ENCODE measurements at places on chromosomes 16 and 17. TPM values are rescaled to one million over a fixed set of nuclear protein-coding genes. Genes with fewer than 3 reads are reported as not detected.

KCNJ12 gene
- not detected for total RNA-seq

FADS6 gene
- not detected for total RNA-seq

KRTAP16-1 gene
- not detected for total RNA-seq

NEUROD2 gene
- total RNA-seq: not detected

GP1BA gene
- total RNA-seq: not detected
